ENCODE measurements at places on chromosomes 2 and 18. TPM values are rescaled to one million over a fixed set of nuclear protein-coding genes. Genes with fewer than 3 reads are reported as not detected.

RAB11FIP5 gene
- 25.8 TPM for total RNA-seq

EML6 gene
- 0.17 TPM for total RNA-seq

COL6A3 gene
- 1,632 TPM for total RNA-seq

LIMS4 gene
- total RNA-seq: 0.77 TPM

CHRNG gene
- not detected for total RNA-seq

MYCN gene
- not detected for total RNA-seq

STON1 gene
- 6.7 TPM for total RNA-seq

UGT1A1 gene
- total RNA-seq: not detected

SERPINB11 gene
- total RNA-seq: not detected

PSMA8 gene
- total RNA-seq: not detected

TBR1 gene
- total RNA-seq: not detected

CD226 gene
- 0.34 TPM for total RNA-seq

SERPINB13 gene
- total RNA-seq: not detected

GKN2 gene
- total RNA-seq: not detected

CTIF gene
- total RNA-seq: 18.4 TPM

SLC23A3 gene
- 0.63 TPM for total RNA-seq

UGT1A10 gene
- total RNA-seq: not detected

BMP10 gene
- total RNA-seq: not detected

EGR4 gene
- under 0.01 TPM for total RNA-seq

FBXO36 gene
- 3.2 TPM for total RNA-seq

RAX gene
- not detected for total RNA-seq

MRO gene
- 0.09 TPM for total RNA-seq

CCBE1 gene
- total RNA-seq: 24.9 TPM

HOXD3 gene
- not detected for total RNA-seq

VAMP5 gene
- 32.5 TPM for total RNA-seq

Data from bronchial smooth muscle cell (primary cell).